T-helper 2 cell (primary cell): ENCODE measurements at places on chromosomes 5 and 9.
A peak's percentile ranks its signal among the peaks of the same experiment; 100 is the strongest.

GRCh38 chr9:1231998-1232919 is 182.1 kb downstream of the DMRT2 start:
- DNase-seq: no peak

- no peak for DNase-seq
These were observed 131.7 kb upstream of the GDNF start for GRCh38 chr5:37971483-37972024.

DNA sequence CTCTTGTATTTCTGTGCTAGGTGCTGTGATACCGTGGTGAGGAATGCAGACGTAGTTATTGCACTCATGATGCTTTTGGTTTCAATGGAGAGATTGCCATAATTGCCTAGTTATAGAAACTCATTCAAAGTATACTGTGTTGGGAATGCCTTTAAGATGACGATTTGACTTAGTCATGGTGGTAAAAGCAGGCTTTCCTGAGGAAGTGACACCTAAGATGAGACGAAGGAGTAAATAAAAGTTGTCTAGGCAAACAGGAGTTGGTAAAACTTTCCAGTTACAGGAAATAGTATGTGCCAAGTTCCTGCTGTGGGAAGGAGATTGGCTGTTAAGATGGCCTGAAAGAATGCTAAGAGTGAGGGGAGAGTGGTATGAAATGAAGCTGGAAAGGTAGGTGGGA is 48.1 kb downstream of the FOCAD start:
- no peak for DNase-seq

DNA sequence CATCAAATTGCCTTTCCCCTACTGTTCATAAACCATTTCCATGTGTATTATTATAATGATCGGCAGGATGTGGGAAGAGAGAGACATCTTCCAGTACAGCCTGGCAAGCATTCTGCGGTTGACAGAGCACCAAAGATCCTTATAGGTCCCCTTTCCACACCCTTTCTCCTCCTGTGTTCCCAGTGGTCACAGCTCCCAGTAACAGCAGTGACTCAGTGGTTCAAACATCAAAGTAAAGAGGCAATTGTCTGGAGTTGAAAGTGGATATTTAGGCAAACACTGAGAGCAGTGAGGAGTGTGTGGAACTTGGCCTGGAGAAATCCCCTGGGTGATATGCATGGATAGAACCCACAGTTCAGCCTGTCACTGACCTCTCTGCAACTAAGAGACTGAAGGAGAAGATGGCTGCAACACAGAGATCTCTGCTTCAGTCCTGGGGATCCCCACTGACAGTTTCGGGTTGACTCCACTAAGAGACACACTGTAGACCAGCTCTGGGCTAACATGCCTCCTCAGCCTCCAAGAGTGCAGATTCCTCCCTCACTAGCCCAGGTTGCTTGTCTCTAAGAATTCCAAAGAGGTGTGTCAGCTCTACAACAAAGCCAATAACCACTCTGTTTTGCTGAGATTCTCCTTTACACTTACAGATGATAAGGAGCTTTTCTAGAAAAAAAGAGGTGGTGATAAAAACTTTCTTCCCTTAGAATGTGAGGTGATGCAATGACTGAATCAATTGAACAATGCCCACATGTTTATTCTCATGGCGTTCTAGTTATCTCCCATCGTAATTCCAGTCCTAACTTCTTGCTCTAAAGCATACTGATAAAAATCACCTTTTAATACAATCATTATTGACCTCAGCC is 94.4 kb upstream of the IL6ST start:
- no peak for DNase-seq

- DNase-seq: no peak
These were observed 67.3 kb downstream of the GALNT12 start for GRCh38 chr9:98874721-98875255.

GRCh38 chr5:144487207-144487606 is 316.5 kb downstream of the KCTD16 start:
- DNase-seq: no peak

DNA sequence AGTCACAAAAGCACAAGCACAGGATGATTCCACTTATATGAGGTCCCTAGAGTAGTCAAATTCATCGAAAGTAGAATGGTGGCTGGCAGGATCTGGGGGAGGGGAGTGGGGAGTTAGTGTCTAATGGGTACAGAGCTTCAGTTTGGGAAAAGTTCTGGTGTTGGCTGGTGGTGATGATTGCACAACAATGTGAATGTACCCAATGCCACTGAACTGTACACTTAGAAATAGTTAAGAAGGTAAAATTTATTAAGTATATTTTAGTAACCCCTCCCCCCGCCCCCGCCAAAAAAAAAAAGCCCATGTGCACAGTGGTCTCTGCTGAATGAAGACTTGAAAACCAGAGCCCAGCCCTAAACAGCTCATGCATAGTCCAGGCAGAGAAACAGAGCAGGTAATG is 24.8 kb upstream of the GTF3C5 start:
- no peak for DNase-seq

GRCh38 chr5:111528056-111528455 is 15.7 kb upstream of the STARD4 start:
- DNase-seq: no peak

DNA sequence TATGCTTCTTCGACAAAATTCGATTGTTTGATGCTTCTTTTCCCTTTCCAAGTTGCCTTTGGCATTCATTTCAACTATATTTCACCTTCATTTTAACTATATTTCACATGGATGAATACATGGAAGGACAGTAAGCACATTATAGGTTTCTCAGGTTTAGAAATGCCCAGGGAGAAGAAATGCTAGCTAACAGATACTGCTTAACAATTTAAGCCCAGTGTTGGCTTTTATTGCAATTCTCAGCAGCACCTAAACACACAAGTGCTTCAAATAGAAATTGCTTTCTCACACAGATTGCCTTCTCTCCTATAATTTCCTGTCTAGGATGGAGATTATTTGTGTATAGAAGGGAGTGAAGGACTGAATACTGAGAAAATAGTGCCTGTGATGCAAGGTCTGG is 30.2 kb upstream of the SMC5 start:
- no peak for DNase-seq

DNA sequence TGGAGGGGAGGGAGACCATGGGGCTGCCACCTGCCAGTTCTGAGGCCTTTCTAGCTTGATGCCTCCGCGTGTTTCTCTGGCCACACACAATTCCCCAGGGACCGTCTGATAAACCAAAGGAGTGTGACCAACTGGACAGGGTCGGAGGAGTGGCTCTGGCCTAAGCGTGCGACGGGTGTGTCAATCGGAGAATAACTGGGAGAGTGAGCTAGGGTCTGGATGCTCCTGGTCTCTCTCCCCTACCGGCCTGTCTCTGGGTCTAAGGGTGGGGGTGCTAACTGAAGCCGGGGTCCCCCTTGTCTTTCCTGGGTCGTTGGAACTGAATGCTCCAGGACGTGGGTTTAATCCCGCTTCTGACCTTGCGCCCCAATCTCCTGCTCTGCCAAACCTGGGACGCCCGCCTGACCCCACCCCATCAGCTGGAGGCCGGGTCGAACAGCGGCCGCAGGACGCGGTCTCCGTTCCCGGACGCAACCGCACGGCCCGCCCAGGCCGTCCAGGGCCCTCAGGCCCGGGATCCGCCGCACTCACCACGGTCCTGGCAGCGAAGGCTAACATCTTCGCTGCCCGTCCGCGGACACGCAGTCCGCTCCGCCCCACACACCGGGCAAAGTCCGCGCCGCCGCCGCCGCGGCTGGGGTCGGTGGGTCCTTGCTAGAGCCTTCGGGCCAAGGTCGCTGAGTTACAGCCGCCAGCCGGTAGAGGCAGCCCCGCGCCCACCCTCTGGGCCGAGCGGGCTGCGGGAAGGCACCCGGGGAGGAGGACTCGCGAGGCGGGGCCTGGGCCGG is 447 bp downstream of the CRAT start:
- no peak for DNase-seq

DNA sequence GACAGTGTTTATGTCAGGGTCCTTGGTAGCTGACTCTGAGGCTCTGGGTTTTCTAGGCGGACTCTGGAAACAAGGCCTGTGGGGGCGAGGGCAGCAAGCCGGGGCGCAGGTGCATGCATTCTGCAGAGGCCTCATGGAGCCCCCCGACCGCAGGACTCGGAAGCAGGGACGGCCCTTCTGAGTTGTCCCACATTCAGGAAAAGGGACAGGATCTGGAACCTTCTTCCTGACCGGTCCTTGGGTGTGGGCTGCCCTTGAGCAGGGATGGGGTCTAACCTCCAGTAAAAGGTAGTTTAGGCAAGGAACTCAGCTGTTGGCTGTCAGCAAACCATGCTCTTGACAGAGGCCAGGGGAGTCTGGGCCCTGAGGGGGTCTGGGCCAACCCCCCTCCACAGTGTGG is 7.4 kb upstream of the COL5A1 start:
- no peak for DNase-seq

DNA sequence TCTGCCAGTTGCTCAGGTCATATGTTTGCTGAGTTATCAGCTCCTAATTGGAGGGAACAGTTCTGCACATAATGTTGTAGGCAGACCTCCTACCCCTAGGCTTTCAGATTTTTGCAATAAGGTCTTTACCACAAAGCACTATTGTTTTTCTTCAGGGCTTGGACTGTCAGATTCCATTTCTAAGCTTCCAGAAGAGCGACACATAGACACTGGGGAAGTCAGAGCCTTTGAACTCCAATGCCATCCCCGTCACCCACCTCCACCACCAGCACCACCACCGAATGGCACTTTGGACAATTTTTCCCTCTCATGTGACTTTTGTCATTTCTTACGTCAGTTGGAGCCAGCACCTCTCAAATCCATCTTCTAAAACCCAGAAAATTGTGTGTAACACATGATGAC is 28.3 kb upstream of the SPRY4 start:
- DNase-seq: no peak

DNA sequence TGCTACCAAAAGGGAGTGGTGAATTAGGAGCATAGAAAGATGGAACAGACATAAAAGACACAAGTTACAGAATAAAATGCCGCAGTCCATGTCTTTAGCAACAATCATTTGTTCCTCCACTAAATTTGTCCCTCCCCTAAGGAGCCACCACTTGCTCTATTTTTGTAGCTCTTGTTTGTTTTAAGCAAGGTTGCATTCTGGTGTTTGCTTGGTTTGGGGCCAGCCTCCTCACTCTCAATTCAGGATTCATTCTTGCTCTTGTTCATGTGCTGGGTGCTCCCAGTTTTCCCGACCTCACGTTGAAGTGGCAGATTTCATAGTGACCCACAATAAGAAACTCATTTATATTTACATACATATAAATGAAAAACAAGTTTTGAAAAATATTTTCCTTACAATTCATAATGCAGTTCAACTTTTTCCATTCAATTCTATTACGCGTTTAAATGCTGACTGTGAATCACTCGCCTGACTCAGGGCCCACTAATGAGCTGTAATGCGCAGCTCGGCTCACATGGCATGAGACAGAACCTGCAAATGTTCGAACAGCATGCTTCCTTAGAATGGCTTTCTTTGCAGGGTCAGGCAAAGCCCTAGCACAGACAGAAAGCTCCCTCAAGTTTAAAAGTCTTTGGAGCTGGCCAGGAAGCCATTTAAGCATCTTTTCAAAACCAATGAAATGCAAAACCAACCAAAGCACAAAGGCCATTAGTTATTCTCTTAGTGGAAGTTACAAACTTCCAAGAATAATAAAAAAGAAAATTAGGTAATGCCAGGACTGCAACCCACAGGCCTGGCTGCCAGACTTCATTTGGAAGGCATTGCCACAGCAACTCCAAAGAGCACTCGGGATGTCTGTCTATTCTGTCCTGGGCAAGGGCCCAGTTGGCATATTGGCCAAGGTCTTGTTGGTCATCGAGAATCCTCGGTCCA is 41.7 kb downstream of the RETREG1 start:
- no peak for DNase-seq

- peak; percentile 20 for DNase-seq
These were observed 142.6 kb downstream of the PBX3 start for GRCh38 chr9:125889476-125890419.

DNA sequence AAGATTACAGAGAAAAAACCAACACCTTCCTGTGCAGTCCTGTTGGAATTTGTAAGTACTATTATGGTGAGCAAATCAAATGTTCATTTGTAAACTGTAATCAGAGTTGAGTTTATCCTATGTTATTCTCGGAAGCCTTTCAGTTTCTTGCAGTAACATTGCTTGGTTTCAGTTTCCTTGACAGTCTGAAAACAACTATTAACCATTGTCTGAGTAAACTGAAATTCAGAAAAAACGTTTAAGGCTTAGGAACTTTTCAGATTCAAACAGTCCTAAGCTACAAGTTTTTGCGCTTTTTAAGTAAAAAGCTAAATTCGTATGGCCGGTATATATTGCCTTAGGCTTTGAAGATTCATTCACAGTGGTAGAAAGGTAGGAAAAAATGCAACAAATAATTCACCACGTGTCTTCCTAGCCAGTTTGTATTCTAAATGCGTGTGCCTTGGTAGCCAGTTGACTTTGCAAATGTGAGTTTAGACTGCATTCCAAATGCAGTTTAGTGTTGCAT is 2.5 kb downstream of the GPBP1 start:
- DNase-seq: no peak

- DNase-seq: peak; percentile 79
These were observed at the start of gene REEP2 for GRCh38 chr5:138438724-138439476. Gene REEP2, plus strand, starts transcription at chr5:138439057. Its CDS starts 152 bp downstream, at chr5:138439209.

- no peak for DNase-seq
These were observed 8.3 kb downstream of the NOXA1 start for GRCh38 chr9:137431416-137431931.

DNA sequence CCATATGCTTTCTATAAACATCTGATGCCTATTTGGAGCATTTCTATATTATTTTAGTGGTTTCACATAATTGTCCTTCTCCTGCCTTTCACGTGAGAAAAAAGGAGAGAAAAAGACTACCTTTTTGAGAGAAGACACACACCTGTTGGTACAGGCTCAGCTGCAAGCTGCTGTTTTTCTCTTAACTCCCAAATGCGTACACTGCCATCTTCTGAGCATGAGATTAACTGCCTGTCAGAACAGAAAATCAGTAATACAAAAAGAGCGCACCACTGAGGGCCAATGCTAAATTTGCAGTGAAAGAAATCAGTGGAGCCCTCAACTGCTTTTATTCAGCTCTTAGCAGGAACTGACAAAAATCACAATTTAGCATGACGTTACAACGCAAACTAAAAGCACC is 54.9 kb downstream of the WDR41 start:
- DNase-seq: no peak

GRCh38 chr9:111731928-111732327 is 62.8 kb downstream of the SHOC1 start:
- DNase-seq: no peak

GRCh38 chr9:87557996-87558395 is 60.3 kb downstream of the DAPK1 start:
- no peak for DNase-seq

- DNase-seq: peak; percentile 46
These were observed 782 bp downstream of the BICD2 start for GRCh38 chr9:92763721-92764380.

DNA sequence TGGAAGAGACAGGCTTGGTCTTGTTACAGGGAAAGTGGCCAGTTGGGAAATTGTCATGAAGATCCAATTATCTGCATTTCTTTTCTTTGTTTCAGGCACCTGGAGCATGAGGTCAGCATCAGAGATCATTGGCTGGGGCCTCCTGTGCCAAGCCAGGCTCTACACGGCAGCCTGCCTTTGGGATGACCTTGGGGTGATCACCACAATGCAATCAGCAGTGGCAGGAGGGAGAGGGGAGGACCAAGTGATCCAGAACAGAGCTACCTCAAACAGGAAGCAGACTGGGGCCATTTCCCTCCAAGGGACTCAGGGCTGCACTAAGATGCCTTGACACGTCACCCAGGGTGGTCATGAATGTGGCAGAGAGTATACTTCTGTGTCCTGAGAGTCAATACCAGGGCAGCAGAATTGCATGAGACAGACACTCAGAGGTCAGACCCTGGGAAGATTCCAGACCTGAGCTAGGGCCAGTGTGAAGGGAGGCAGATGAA is 8.9 kb downstream of the SMIM23 start:
- no peak for DNase-seq

GRCh38 chr9:80163889-80164288 is 592.1 kb downstream of the TLE4 start:
- no peak for DNase-seq
